Urinary bladder (tissue), 4 donors: ENCODE measurements at places on chromosomes 1 and 21. TPM values are rescaled to one million over a fixed set of nuclear protein-coding genes. Genes with fewer than 3 reads are reported as not detected.

The XCL1 gene
- not detected for total RNA-seq

The ARHGAP30 gene
- total RNA-seq: 2.9 TPM

The PRAMEF14 gene
- not detected for total RNA-seq

The VANGL1 gene
- 15.3 TPM for total RNA-seq

The POU3F1 gene
- total RNA-seq: 0.32 TPM

The IL19 gene
- not detected for total RNA-seq

The RABIF gene
- 5.3 TPM for total RNA-seq

The NBPF19 gene
- 42.7 TPM for total RNA-seq

The ANGPTL7 gene
- 2.7 TPM for total RNA-seq

The ACTL8 gene
- total RNA-seq: not detected

The TCHH gene
- not detected for total RNA-seq

The KIAA1614 gene
- 5.8 TPM for total RNA-seq

The SLC6A9 gene
- total RNA-seq: 6.1 TPM

The VWA1 gene
- total RNA-seq: 15.2 TPM

The GPR3 gene
- 0.16 TPM for total RNA-seq

The DRAXIN gene
- total RNA-seq: 0.21 TPM

The CDKN2C gene
- total RNA-seq: 16.9 TPM
